ENCODE measurements at places on chromosomes 1 and 21.

DNA sequence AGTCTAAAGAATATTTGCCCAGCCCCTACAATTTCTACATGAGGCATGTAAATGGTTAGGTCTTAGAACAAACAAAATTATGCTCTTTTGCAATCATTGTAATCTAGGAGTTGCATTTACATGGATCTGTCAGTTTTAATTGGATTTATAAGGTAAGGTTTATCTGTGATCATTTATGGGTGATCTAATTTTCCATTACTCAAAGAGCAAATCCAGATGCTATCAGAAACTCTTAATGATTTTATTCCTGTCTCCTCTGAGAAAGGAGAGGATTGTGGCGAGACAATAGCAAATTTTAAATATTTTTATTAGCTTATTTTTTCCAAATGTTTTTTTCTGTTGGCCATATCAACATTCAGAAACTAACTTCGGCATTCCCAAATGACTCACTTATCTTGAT is 14.2 kb upstream of the NEGR1 start:
- H3K4me1 ChIP-seq = no peaks in the 10 kb centered on the region
- H3K4me3 ChIP-seq = no peak overlapping the region
- no peaks in the 10 kb centered on the region for H3K27me3 ChIP-seq
- DNase-seq = no peak

DNA sequence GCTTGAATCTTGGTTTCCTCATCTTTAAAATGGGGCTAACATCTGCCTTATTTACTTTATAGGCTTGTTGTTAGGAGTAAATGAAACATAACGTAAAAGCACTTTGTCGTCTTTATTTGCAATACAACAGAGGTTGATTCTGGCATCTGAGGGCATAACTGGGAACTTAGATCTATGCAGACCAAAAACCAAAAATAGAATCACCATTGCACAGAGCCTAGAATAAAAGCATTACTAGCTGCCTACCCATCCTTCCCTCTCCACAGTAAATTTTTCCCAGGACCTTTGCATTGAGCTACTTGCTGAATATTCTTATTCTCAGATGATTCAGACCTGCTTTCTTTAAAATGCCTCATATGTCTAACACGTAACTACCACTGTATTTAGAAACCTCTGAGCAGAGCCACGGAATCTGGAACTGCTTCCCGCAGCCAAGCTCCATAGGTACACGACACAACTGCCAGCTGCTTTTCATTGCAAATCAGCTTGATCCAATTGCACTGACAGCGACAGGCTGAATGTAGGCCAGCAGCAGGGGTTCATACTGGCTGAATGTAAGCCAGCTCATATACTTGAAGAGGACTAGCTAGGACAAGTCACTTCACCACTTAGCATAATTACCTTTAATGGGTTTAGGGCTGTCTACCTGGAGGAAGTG is 33.2 kb upstream of the SERBP1 start:
- no peak for DNase-seq
- H3K4me3 ChIP-seq = no peak overlapping the region
- no peaks in the 10 kb centered on the region for H3K36me3 ChIP-seq
- H3K4me1 ChIP-seq = no peaks in the 10 kb centered on the region
- no peaks in the 10 kb centered on the region for H3K27me3 ChIP-seq

GRCh38 chr1:35524106-35524505 is 33.1 kb downstream of the KIAA0319L start:
- no peaks in the 10 kb centered on the region for H3K27me3 ChIP-seq
- no peak for DNase-seq
- H3K4me1 ChIP-seq = peaks cover 6% of the 10 kb centered on the region
- no peak overlapping the region for H3K4me3 ChIP-seq
- H3K36me3 ChIP-seq = no peaks in the 10 kb centered on the region
- no peak overlapping the region for H3K27ac ChIP-seq

GRCh38 chr1:114505148-114505561 is 5.8 kb downstream of the TRIM33 start:
- DNase-seq = no peak
- H3K4me3 ChIP-seq = no peak overlapping the region
- H3K4me1 ChIP-seq = peaks cover 9% of the 10 kb centered on the region
- H3K36me3 ChIP-seq = peaks cover 23% of the 10 kb centered on the region

GRCh38 chr1:24413350-24414163 is at the start of gene STPG1:
TSS of gene STPG1 (minus strand) at chr1:24413782. CDS start at chr1:24401388, 12,394 bp downstream.
- H3K36me3 ChIP-seq = peaks cover 7% of the 10 kb centered on the region
- H3K4me1 ChIP-seq = peaks cover 53% of the 10 kb centered on the region
- H3K27ac ChIP-seq = peak within 1 kb of the TSS; percentile 70
- no peaks in the 10 kb centered on the region for H3K27me3 ChIP-seq
- peak; percentile 85 for DNase-seq

DNA sequence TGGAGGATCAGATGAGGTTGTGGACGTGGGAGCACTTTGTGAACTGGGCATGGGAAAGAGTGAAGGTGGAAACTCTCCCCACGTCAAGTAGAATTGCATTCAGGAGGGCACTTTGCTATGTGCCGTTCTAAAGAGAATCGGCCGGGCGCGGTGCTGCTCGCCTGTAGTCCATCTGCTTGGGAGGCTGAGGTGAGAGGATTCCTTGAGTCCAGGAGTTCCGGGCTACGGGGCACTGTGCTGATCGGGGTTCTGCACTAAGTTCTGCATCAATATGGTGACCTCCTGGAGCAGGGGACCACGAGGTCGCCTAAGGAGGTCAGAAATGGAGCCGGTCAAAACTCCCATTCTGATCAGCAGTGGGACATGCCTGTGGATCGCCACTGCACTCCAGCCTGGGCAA is 141.9 kb downstream of the PEX14 start:
- H3K27me3 ChIP-seq = no peaks in the 10 kb centered on the region
- H3K36me3 ChIP-seq = 0 out of 2 replicates have a peak, but pooled peaks cover 7% of the 10 kb centered on the region

DNA sequence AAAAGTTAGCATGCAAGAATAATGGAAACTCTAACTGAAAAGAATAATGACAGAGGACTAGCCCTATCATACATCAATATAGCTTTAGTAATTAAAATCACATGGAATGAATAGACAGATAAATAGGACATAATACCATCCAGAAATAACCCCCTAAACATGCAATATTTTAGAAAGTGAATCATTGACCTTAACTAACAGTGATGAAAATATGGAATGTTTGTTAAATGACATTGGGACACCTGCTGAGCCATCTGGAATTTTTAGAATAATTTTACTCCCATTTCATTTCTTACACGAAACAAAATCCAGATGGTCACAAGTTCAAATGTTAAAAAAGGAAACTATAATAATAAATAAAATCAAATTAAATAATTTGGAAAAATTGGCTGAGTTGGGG is 53.1 kb upstream of the FMO3 start:
- H3K4me3 ChIP-seq = no peak overlapping the region
- no peak for DNase-seq
- H3K4me1 ChIP-seq = no peaks in the 10 kb centered on the region
- H3K27me3 ChIP-seq = no peaks in the 10 kb centered on the region

- no peaks in the 10 kb centered on the region for H3K27me3 ChIP-seq
- H3K4me1 ChIP-seq = no peaks in the 10 kb centered on the region
- H3K36me3 ChIP-seq = no peaks in the 10 kb centered on the region
- DNase-seq = no peak
These were observed 26.8 kb downstream of the GBP6 start for GRCh38 chr1:89390707-89391106.

DNA sequence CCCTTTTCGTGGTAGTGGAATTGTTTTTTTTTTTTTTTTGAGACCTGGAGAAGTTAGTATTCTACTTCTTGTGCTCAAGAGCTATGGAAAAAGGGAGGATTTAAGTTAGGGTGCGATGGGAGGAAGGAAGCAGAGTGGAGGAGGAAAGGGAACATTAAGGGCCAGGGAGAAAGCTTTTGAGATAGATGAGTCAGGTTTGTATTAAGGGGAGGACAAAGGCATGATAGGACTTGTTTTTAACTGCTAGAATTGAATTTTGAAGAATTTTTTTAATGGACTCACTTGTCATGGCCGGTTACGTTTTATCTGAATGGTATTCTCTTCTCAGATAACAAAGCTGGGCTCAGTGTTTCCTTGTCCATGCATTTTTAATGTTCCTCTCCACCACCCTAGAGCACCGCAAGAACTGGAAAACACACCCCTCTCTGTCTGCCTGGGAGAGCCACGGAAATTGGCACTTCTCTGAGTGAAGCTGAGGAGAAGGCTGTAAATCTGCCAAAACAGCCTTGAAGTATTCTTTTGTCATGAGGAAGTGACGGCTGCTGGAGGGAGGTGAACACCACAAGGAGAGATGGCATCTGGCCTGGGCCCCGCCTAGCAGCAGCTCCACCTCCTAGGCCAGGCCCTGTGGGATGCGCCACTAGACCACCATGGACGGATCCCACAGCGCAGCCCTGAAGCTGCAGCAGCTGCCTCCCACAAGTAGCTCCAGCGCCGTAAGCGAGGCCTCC is 3.5 kb downstream of the NIPAL3 start:
- no peaks in the 10 kb centered on the region for H3K27me3 ChIP-seq
- H3K4me1 ChIP-seq = peaks cover 32% of the 10 kb centered on the region
- no peak overlapping the region for H3K4me3 ChIP-seq
- no peak for DNase-seq
- H3K27ac ChIP-seq = peak overlapping the region; percentile 98

GRCh38 chr1:28789412-28789811 is 22.6 kb upstream of the OPRD1 start:
- DNase-seq = no peak
- H3K36me3 ChIP-seq = no peaks in the 10 kb centered on the region
- no peak overlapping the region for H3K27ac ChIP-seq
- no peaks in the 10 kb centered on the region for H3K4me1 ChIP-seq

DNA sequence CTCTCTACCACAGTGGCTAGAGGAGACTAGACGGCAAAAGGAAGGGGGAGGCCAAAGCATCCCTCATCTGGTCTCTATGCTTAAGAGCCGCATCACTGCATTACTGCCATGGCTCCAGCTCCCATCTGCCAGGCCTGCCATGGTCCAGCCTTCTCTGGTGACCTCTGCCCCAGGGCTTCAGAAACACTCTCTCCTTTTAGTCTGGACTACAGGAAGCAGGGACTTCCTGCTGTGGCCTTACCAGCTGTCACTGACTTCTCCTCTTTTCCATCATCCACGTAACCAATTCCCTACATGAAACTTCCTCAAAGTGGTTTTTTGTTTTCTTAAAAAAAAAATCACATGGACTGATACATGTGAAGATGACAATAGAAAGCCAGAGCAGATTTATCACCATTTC is 323.1 kb upstream of the NFIA start:
- H3K27ac ChIP-seq = no peak overlapping the region
- no peaks in the 10 kb centered on the region for H3K36me3 ChIP-seq

GRCh38 chr1:114756949-114757454 is 782 bp downstream of the CSDE1 start:
- peak overlapping the region; percentile 88 for H3K4me3 ChIP-seq
- peaks cover 28% of the 10 kb centered on the region for H3K36me3 ChIP-seq
- H3K4me1 ChIP-seq = peaks cover 12% of the 10 kb centered on the region
- DNase-seq = no peak
- H3K27ac ChIP-seq = peak overlapping the region; percentile 74
- no peaks in the 10 kb centered on the region for H3K27me3 ChIP-seq

GRCh38 chr1:23393706-23394105 is 24.1 kb upstream of the ZNF436 start:
- H3K27me3 ChIP-seq = no peaks in the 10 kb centered on the region
- no peak overlapping the region for H3K4me3 ChIP-seq
- DNase-seq = no peak
- peak overlapping the region; percentile 3 for H3K27ac ChIP-seq
- no peaks in the 10 kb centered on the region for H3K36me3 ChIP-seq

DNA sequence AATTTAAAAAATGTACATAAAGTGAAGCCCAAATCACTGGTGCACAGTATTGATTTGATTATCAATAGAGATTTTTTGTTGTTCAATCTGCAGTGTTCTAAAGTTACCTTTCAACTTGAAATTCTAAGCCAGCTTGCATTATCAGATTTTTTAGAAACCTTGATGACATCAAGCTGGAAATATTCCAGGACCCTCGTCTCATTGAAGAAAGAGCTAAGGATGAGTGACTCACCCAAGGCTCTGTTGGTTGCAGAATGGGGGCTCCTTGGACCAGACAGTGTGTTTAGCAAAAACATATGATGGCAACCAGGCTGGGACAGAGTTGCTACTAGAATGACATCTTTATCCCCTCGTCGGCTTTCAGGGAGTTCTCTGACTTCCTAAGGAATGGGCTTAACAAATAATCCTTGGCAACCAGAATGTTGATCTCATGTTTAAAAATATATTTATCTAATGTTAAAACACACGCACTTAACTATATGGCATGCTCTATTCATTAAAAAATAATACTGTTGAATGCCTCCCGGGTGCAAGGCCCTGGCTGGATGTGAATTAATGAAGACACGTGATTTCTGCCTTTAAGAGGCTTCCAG is 79.7 kb downstream of the RUNX3 start:
- DNase-seq = no peak
- H3K27me3 ChIP-seq = no peaks in the 10 kb centered on the region
- H3K4me1 ChIP-seq = no peaks in the 10 kb centered on the region
- no peak overlapping the region for H3K4me3 ChIP-seq

- no peak overlapping the region for H3K27ac ChIP-seq
- no peaks in the 10 kb centered on the region for H3K27me3 ChIP-seq
These were observed 3.0 kb downstream of the AURKAIP1 start for GRCh38 chr1:1371746-1372711.

DNA sequence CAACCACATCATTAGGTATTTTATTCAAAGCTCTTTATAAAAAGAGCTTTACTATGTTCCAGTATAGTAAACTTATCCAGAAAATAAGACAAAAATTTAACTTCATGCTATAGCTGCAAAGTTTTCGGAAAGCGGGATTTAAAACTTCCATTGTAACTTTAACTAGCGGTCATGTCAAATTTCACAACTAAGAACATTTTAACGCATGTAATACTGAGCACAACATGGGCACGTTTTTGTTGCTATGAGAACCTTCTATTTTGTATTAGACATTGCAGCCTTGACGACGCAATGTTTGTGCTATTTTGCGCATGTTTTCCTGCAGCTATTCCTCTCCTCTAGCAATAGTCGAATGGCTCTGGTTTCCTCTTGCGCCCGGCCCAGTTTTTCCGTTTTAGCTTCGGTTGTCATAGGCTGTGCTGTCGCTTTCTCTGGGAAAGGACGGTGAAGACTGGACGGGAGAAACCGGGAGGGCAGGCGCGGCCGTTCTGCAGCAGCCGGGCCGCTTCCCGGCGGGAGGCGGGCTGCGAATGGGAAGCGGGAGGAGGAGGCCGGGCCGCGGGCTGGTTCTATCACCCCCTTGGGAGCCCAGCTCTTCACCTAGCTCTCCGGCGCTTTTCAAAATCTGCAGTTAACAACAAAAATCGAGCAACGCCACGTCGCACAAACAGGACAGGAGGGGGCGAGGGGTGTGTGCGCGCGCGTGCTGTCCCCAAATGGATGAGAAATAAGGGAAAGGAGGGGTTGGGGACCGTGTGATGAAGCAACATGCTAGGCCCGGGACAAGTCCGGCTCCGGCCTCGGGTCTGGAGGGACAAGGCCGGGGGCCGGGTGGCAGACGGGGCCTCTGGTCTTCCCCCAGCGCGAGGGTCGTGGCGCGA is 105.3 kb upstream of the HNRNPU start:
- no peaks in the 10 kb centered on the region for H3K27me3 ChIP-seq
- H3K4me3 ChIP-seq = peak overlapping the region; percentile 53
- peaks cover 10% of the 10 kb centered on the region for H3K4me1 ChIP-seq
- peak overlapping the region; percentile 87 for H3K27ac ChIP-seq
- DNase-seq = peak; percentile 45

DNA sequence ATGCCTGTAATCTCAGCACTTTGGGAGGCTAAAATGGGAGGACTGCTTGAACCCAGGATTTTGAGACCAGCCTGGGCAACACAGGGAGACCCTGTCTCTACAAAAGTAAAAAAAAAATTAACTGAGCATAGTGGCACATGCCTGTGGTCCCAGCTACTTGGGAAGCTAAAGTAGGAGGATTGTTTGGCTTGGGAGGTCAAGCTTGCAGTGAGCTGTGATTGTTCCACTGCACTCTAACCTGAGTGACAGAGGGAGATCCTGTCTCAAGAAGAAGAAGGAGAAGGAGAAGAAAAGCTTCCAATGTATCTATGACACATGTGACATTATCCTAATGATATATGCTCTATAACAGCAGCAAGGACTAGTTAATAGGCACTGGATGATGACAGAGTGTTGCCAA is 20.1 kb upstream of the ARHGAP29 start:
- H3K27me3 ChIP-seq = no peaks in the 10 kb centered on the region
- no peaks in the 10 kb centered on the region for H3K36me3 ChIP-seq
- DNase-seq = no peak
